ENCODE measurements at places on chromosomes 12 and 14. TPM values are rescaled to one million over a fixed set of nuclear protein-coding genes. Genes with fewer than 3 reads are reported as not detected.

- no peak for DNase-seq
Measured at GRCh38 chr12:57216014-57216911, at the start of gene NXPH4. NXPH4 (plus strand) TSS chr12:57216794; CDS start chr12:57216970, 176 bp downstream.

DNA sequence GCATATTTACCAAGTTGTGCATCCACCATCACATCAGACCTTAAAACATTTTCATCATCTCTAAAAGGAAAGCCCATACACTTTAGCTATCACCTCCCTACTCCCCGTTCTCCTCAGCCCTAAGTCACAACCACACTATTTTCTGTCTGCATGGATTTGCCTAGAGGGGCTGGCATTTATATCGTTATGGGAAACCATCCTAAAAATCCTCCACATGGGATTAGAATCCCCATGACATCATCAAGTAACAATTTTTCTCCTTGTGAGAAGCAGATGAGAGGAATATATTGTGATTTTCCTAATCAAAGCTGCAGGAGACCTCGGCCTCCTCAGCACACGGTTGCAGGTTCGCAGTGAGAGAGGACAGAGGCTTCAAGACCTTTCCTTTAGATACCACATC is 114.1 kb downstream of the SLC15A4 start:
- DNase-seq: no peak

DNA sequence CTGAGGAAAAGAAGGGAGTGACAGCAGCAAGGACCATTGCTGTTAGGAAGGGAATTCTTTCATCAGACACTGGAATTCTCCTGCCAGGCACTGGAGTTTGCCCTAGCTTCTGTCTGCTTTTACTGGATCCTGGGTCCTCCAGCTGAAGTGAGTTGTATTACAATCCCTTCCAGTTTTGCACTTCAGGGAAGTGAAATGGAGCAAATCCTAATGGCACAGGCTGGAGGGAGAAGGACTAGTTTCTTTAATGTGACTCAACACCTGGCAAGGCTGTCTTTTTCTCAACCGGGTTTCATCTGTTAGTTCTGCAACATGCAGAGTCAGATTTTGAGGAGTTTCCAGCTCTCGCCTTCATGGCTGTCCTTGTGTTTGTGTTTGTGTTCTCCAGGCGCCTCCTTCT is 45.8 kb downstream of the ETV6 start:
- no peak for DNase-seq

- DNase-seq: no peak
Measured at GRCh38 chr12:98513379-98514322, 1.7 kb upstream of the TMPO start.

- DNase-seq: no peak
Measured at GRCh38 chr14:22465201-22465840, 123.7 kb downstream of the DAD1 start.

GRCh38 chr14:102593825-102594137 is 1.3 kb downstream of the RCOR1 start:
- DNase-seq: no peak

DNA sequence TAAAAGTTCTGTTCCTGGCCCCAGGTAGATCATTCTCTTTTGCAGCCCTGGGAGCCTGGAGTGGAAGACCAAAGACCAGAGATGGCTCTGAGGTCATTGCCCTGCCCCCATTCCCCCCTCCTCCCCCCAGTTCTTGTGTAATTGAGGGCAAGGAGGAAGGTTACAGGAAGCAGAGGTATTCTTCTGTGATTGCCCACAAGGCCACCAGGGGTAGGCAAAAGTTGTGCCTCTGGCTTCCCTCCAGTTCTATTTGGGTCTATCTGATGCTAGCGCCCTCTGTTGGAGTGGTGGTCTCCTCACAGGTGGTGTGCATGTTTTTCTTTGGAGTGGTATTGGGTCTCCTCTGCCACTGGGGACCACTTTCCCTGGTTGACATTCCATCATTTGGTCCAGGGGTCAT is 41.2 kb upstream of the CRY1 start:
- no peak for DNase-seq

- no peak for DNase-seq
Measured at GRCh38 chr14:74804219-74804825, 41.2 kb downstream of the YLPM1 start.

DNA sequence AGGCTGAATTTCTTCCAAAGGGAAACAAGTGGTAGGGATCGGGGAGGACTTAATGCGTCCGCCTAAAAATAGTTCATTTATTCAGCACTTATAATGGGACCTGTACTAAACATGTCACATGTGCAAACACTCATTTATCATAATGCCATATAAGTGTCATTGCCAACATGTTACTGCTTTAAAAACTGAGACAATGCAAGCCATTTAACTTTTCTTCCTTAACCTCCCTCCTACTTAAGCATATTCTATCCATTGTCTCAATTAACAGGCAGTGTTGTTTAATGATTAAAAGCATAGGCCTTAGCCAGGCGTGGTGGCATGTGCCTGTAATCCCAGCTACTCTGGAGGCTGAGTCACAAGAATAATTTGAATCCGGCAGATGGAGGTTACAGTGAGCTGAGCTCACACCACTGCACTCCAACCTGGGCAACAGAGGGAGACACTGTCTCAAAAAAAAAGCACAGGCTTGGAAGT is 13.5 kb upstream of the SCFD1 start:
- DNase-seq: no peak

TIMM9 gene
- 43.7 TPM for total RNA-seq

HOTAIR gene
- total RNA-seq: not detected

PLEKHG3 gene
- total RNA-seq: 40.7 TPM

TRHDE gene
- total RNA-seq: 13.5 TPM

SOCS2 gene
- total RNA-seq: 87.9 TPM
